ENCODE measurements at places on chromosomes 7 and 10.

DNA sequence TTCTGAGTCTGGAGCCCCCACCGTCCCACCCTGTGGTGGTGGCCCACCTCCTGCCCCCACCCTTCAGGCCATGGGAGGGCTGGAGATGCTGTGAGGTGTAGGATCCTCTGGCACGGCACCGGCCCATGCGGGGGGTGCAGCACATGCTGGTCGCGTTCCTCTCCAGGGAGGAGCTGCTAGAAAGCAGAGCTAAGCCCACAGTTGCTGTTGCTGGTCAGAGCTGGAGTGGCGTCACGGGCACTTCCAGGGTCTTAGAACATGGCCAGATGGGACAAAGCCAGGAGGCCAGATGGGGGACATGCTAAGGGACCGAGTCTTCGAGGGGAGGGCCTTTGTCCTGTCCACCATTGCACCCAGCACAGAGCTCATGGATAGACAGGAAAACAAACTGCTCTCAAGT, 21.6 kb downstream of the AGAP3 start:
- DNase-seq: no peak

DNA sequence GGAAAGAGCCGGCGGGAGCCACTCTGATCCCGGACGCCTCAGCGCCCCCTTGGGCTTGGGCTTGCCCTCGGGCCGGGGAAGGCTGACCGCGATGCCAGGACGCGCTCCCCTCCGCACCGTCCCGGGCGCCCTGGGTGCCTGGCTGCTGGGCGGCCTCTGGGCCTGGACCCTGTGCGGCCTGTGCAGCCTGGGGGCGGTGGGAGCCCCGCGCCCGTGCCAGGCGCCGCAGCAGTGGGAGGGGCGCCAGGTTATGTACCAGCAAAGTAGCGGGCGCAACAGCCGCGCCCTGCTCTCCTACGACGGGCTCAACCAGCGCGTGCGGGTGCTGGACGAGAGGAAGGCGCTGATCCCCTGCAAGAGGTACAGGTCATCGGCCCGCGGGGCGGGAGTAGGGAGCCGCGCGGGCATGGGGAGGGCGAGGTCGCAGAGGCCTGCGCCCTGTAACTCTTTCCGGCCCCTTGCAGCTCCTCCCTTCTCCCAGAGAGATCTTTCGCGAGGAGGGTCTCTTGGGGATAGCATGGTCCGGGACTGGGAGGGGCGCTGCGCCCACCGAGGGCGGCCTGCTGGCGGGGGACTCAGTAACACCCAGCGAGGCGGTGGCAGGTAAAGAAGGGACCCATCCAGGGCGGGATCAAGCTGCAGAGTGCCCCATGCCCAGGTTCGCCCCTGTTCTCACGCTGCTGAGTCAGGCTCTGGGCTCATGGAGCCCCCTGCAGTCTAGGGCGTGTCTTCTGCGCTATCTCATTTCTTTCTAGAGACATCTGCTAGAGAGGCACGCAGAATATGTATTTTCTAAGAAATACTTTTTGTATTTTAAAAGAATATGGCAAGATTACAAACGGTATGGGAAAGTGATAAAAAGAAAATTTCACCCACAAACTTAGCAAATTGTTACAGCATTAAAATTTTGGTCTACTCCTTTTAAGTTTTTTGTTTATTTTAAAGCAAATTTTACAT, 687 bp downstream of the EPDR1 start:
- DNase-seq: no peak

DNA sequence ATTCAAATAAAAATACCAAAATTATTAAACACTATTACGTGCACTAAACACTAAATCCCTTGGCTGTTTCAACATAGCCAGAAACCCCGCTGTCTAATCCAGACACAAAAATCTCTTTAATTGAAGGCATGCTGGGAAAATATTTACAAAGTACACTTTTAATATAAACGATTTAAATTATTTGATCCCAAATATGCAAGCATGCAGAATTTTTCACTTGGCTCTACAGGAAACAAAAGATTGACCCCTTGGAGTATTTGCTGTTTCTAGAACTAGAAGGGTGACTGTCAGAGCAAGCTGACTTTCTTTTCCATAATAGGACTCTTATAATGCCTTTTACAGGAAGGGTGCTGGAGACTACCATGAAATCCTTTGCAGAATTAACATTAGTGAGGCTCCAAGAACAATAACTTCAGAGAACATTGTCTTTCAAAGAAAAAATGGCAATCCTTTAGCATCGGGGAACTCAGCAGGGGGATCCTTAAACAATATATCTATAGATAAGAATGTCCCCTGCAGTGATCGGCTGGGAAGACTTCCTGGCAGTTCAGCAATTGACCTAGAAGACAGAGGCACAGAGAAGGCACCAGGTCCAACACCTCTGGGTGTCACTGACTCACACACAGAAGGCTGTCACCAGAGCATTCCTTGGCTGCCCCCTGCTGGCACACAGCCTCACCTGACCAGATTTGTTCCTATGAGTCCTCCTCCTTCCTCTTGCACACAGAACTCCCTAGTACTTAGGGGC, 55.8 kb upstream of the MRLN start:
- peak; percentile 39 for DNase-seq

- DNase-seq: no peak
These were observed 93.0 kb upstream of the ZNF800 start for GRCh38 chr7:127485482-127485881.

DNA sequence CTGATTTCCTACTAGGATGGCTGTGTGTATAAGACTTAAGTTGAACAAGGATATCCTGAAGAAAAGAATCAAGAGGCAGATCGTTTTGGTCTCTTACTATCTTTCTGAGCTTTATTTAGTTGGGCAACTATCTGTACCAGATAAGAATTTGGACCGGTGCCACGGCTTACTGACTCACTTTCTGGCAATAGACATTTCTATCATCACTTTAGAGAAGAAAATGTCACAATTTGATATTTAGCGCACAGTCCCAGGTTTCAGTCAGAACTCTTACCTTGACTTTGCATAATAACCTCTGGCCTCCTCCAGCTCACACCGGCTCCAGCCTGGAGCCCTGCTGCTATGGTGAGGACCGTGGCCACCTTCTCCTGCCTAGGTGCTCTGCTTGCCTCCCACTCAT, 218.2 kb upstream of the MDFIC start:
- no peak for DNase-seq

- DNase-seq: no peak
These were observed 306.9 kb downstream of the ELMO1 start for GRCh38 chr7:37141742-37142141.

- DNase-seq: no peak
These were observed 52.5 kb downstream of the GPR37 start for GRCh38 chr7:124713086-124713485.

- peak; percentile 56 for DNase-seq
These were observed 51.3 kb upstream of the FRMD4A start for GRCh38 chr10:14382022-14382421.

DNA sequence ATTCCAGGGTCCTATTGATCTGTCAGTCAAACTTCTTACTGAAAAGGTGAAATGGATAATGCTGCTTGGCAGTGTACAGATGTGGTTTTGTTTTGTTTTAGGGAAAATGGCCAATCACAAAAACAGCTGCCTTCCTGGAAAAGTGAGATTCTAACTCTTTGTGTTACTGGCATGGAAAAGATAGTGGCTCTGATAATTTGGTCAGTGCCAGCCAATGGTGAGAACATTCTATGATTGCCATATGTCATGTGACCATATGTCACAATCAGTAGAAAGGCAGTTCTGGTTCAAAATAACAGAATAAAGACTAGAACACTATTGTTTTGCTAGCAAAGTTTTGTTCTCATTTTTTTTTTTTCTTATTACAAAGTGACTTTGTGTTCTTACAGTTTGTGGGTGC, 139.2 kb upstream of the CCDC6 start:
- no peak for DNase-seq

DNA sequence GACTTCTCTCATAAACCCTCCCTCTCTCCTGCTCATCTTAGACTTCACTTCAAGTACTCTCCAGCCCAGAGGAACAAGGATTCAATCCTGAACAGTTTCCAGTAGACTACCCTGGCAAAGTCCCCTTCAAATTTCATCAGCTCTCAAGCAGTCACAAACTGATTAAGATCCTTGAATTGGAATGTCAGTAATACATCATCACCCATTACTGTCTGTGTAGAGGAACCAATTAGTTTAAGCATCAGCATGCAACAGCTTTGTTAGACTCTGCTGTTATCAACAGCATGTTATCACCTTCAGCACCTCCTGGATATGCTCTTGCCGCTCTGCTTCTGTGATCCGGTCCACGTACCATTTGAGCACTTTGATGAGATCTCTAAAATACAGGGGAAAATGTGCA, 307.0 kb upstream of the IMMP2L start:
- no peak for DNase-seq

DNA sequence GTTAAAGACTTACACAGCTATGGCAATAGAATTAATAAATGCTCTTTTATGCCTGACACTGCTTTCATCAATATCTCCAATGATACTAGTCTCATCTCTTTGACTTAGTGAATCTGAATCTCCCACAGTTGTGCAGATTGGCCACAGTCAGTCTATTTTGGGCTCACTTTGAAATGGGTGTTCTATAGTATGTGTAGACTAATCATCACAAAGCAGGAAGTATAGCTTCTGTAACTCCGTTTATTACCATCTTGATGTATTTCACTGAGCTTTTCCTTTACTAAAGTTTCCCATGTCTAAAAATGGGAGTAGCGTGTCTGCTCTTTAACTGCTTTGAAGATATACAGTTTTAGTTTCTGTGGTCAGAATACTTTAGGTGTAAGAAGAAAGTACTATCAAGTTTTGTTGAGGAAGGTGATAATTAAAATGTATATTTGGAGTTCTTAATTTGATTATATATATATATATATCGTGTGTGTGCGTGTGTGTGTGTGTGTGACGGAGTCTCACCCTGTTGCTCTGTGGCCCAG, 70.1 kb downstream of the ST7 start:
- DNase-seq: no peak
